ENCODE measurements at places on chromosomes 7 and 10.

- DNase-seq = no peak
Observed at GRCh38 chr7:29881724-29882123, 75.4 kb downstream of the WIPF3 start.

DNA sequence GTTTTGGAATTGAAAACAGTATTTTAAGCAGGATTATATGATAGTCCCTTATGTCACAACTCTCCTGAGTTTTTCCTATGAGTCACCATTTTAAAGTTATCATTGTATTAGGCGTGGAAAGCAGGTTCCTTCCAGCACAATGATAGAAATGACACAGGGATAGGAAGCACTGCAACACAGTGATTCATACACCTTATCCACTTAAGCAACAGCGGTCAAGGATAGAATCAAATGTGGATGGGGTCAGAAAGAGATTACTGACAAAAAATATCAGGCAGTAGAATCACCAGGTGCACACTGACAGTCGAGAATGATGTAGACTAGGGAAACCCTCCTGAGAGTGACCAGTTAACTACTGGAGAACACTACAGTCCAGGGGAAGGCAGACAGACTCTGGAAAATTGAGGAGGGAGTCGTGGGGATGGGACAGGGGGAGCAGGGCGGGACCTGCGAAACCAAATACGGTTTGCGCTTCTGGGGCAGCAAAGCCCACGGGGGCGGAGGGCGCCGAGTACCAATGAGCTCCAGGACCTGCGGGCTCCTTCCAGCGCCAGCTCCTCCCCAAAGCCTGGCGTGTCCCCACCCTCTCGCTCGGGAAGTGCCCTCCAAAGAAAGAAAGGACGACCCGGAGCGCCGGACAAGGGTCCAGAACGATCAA is 479 bp downstream of the PNPLA8 start:
- DNase-seq = peak; percentile 92

DNA sequence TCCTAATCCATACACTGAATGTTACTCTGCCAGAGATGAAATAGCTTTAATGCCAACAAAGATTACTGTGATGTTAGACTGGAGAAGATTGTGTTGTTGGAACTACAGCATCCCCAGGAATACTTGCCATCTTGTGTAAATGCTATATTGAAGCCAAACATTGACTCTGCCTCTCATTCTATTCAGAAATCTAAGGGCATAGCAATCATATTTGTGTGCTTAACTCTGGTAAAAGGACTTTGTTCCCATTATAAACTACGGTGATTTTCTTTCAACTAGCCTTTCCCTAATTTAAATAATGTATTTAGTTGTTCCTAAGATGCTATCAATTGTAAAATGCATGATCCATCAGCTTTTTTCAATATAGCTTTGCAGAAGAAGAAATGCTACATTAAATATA is 498.4 kb upstream of the LRRN3 start:
- DNase-seq = no peak

DNA sequence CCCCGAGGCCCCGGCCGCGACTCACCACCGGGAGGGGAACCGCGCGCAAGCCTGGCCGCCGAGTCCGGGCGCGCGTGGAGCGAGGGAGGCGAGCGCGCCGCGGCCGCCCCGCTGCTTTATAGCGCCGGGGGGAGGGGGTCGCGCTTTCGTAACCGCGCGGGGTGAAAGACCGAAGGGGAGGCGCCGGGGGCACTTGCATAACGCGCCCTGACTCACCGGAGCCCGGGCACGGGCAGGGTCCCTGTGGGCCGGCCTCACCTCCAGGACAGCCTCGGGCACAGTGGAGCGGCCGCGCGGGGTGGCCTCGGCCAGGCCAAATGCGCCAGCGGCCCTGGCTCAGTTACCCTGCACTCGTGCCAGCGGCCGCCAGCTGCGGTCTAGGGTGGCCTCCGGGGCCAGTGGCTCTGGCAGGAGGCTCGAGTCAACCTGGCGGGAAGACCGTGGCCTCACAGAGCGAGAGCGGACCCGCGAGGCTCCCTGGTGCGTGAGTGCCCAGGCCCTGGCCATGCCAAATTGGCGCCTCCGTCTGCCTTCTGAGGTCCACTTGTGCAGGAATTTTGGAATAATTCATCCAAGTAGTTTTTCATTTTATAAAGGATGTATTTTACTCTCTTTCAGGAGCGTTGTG is at the start of gene RBP4:
RBP4 (minus strand) TSS at position 90 of the 628 bp plus-strand sequence. CDS start 207 bp downstream, outside the sequence.
- DNase-seq = no peak

- no peak for DNase-seq
Observed at GRCh38 chr10:62075912-62076311, 174.4 kb downstream of the ARID5B start.

- DNase-seq = no peak
Observed at GRCh38 chr10:6722616-6723004, 142.5 kb upstream of the PRKCQ start.

- DNase-seq = peak; percentile 60
Observed at GRCh38 chr7:156240532-156240931, 400.0 kb upstream of the RNF32 start.

DNA sequence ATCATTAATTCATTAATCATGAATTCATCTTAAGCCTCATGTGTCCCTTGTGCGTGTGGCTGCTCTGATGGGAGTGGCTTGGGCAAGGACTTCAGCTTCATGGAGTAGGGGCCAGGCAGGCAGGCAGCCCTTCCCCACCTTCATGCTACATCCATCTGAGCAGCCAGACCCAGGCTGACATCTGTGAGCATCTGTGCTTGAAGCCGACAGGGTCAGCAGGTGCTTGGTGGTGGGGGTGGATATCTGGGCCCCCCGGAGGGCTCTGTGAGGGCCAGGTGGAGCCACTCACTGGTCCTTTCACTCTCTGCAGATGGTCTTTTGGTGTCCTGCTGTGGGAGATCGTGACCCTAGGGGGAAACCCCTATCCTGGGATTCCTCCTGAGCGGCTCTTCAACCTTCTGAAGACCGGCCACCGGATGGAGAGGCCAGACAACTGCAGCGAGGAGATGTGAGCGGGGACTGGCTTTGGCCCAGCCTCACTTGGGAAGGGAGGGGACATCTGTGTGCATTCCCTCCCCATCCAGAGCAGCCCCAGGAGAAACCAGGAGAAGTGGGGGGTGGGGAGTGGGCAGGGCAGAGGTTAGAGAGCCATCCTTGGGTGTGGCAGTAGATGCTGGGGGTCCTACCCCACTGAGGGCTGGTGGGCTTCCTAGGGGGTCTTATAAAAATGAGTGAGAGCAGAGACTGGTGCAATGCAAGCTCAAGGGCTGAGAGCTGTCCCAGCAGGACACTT is 14.7 kb upstream of the CSGALNACT2 start:
- DNase-seq = no peak

DNA sequence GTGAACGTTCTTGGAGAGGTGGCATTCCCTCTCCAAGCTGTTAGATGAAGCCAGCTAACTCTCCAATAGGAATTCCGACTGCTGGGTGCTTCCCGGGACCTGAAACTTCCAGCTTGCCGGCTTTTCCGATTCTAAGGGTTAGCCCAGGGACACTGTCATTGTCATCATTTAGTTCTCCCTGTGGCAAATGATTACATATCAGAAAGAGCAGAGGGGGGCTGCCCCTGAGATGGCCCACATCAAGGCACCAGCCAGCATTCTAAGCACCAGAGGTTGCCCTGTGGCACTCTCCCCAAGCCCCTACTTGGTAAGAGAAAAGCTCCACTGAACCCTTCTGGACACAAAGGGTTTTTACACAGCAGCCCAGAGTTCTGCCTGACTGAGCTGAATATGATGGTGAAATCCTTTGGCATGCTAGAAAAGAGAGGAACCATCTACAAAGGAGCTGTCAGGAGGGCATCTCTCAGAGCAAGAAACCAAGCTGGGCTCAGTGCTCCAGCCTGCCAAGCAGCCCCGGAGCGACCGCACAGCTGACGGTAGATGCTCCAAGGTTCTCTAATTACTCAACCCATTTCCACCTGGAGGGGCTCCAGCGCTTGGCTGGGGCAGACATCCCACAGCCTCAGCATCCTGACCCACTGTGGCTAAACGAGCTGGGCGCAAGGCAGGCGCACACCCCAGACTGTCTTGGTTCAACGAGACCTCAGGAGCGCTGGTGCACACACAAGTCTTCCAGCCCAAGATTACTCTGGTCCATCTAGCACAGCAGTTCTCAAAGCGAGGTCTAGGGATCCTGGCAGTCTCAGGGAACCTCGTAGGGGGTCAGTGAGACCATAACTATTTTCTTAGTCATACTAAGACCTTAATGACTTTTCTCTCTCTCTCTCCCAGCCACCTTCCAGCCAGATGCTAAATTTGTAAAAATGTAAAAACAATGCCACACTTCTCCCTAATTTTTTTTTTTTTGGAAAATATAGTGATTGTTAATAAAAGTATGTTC is 160.5 kb downstream of the GFRA1 start:
- DNase-seq = no peak

GRCh38 chr10:126262233-126262838 is 125.9 kb downstream of the ADAM12 start:
- DNase-seq = no peak
